Memory B cell (primary cell): ENCODE measurements at places on chromosomes 5 and 9.

- H3K27me3 ChIP-seq = no peaks in the 10 kb centered on the region
- DNase-seq = no peak
- H3K4me3 ChIP-seq = no peak overlapping the region
- H3K27ac ChIP-seq = no peak overlapping the region
Measured at GRCh38 chr5:104526866-104527265, 964.3 kb upstream of the NUDT12 start.

DNA sequence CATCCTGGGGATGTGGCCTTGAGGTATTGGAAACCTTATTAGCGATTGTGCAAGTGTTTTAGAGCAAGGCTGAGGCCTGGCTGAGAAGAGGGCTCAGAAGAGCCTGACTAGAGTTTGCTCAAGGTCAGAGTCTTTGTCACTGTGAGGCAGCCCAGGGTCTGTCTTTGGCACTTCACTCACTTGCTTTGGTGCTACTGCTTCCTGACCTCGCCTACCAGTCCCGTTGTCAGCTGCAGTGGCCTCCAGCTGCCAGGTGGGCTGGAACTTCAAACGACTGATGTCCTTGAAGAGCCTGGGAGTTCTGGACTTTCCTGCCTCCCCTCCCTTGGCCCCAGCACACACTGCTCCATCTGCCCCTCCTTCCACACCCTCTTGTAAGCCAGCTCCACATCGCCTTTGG, 228.0 kb downstream of the SNX18 start:
- no peak overlapping the region for H3K4me3 ChIP-seq
- no peak for DNase-seq
- H3K4me1 ChIP-seq = peaks cover 9% of the 10 kb centered on the region
- no peak overlapping the region for H3K27ac ChIP-seq
- H3K27me3 ChIP-seq = no peaks in the 10 kb centered on the region
- H3K36me3 ChIP-seq = no peaks in the 10 kb centered on the region

GRCh38 chr9:108889649-108890067, 27.6 kb downstream of the ACTL7A start:
- DNase-seq = no peak
- H3K27ac ChIP-seq = no peak overlapping the region
- H3K4me1 ChIP-seq = no peaks in the 10 kb centered on the region
- H3K27me3 ChIP-seq = no peaks in the 10 kb centered on the region
- no peak overlapping the region for H3K4me3 ChIP-seq
- peaks cover 42% of the 10 kb centered on the region for H3K36me3 ChIP-seq

- no peak overlapping the region for H3K27ac ChIP-seq
- peak; percentile 81 for DNase-seq
- no peaks in the 10 kb centered on the region for H3K4me1 ChIP-seq
- H3K27me3 ChIP-seq = peaks cover 6% of the 10 kb centered on the region
Measured at GRCh38 chr9:133742849-133743444, 4.8 kb upstream of the SARDH start.

- DNase-seq = no peak
- no peaks in the 10 kb centered on the region for H3K36me3 ChIP-seq
- H3K4me1 ChIP-seq = no peaks in the 10 kb centered on the region
- H3K27me3 ChIP-seq = peaks cover 3% of the 10 kb centered on the region
Measured at GRCh38 chr5:136006761-136007251, 22.0 kb upstream of the TGFBI start.

DNA sequence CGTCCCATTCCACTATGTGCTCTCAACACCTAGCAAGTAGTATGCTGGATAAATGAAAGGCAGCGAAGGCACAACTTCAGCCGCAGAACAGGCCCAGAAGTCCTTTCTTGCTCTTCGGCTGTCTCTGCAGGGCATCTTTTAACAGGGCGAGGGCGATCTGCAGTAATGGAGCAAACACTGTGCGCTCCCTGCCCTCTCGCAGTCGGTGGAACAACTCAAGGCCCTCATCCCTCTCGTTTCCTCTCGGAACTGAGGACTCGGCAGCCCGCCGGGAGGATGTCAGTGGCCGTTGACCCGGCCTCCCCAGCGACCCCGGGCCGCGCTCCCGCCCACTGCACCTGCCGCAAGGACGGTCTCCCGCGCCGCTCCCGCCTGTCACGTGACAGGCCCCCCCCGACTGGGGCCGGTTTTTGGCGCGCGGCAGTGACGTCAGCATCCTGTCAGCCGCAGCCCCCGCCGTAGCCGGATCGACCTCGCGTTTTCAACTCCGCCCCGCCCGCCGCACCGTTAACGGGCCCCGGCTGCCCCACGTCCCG, 1.1 kb downstream of the ZNF367 start:
- no peaks in the 10 kb centered on the region for H3K27me3 ChIP-seq
- H3K4me3 ChIP-seq = peak overlapping the region; percentile 84
- H3K4me1 ChIP-seq = peaks cover 26% of the 10 kb centered on the region
- no peaks in the 10 kb centered on the region for H3K36me3 ChIP-seq
- H3K27ac ChIP-seq = peak overlapping the region; percentile 90

DNA sequence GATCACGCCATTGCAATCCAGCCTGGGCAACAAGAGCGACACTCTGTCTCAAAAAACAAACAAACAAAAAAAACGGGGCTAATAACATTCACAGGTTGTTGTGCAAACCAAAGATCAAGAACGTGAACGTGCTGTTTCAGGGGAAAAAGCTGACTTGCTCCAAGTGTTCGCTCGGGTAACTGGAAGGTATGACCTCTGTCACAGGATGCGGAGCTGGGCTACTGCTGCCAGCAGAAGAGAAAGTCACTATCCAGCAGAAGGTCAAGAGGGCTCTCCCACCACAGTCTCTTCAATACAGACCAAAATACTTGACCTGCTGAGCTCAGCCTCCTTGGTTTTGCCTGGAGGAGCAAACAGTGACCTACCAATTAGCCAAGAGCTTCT, 59.7 kb downstream of the ABCA1 start:
- peak overlapping the region; percentile 65 for H3K4me3 ChIP-seq
- no peaks in the 10 kb centered on the region for H3K27me3 ChIP-seq
- H3K27ac ChIP-seq = peak overlapping the region; percentile 90
- peaks cover 13% of the 10 kb centered on the region for H3K36me3 ChIP-seq

GRCh38 chr9:107274096-107274495, 9.0 kb upstream of the RAD23B start:
- H3K4me3 ChIP-seq = no peak overlapping the region
- H3K36me3 ChIP-seq = no peaks in the 10 kb centered on the region
- peaks cover 13% of the 10 kb centered on the region for H3K4me1 ChIP-seq
- no peak for DNase-seq

DNA sequence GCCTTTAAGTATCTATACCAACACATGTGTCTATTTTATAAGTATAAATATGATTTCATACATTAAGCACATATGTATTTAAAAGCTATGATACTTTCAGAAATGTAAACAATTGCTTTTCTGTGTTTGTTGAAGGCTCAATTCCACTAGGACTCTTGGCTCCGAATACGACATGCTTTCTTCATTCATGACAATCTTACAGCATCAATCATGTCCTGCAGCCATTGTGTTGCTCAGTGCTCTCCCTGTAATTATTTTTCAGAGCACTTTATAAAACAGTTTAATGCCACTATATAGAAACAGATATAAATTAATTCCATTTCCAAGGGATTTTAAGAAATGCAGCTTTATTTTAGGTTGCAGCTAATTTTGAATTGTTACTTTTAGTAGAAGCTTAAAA, 167.3 kb downstream of the TAF11L14 start:
- no peak for DNase-seq
- H3K27me3 ChIP-seq = no peaks in the 10 kb centered on the region
- H3K4me1 ChIP-seq = peaks cover 2% of the 10 kb centered on the region
- no peak overlapping the region for H3K4me3 ChIP-seq
- no peaks in the 10 kb centered on the region for H3K36me3 ChIP-seq
- no peak overlapping the region for H3K27ac ChIP-seq

- H3K36me3 ChIP-seq = no peaks in the 10 kb centered on the region
- no peak overlapping the region for H3K27ac ChIP-seq
- peaks cover 5% of the 10 kb centered on the region for H3K4me1 ChIP-seq
- DNase-seq = no peak
- peaks cover 6% of the 10 kb centered on the region for H3K27me3 ChIP-seq
Measured at GRCh38 chr9:108270051-108270450, 585.7 kb downstream of the ACTL7B start.

DNA sequence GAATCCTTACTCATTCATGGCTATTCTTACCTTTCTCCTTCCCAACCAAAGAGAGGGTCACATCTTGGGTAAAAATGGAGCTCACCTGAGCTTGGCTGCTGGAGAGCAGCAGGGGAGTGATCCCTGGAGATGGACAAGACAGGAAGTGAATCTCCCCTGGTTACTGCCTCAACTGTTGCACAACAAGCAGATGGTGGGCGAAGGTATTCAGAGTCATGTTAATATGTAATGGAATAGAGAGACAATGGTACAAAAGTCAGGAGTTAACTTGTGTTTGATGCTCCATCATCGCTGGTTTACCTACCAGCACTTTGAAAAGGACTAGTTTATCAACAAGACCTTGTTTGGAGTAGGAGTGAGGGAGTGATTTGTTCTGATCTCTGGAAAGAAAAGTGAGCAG, 13.0 kb upstream of the PLPP1 start:
- peaks cover 4% of the 10 kb centered on the region for H3K27me3 ChIP-seq
- H3K4me1 ChIP-seq = no peaks in the 10 kb centered on the region
- no peak overlapping the region for H3K4me3 ChIP-seq
- DNase-seq = no peak
- H3K27ac ChIP-seq = no peak overlapping the region

DNA sequence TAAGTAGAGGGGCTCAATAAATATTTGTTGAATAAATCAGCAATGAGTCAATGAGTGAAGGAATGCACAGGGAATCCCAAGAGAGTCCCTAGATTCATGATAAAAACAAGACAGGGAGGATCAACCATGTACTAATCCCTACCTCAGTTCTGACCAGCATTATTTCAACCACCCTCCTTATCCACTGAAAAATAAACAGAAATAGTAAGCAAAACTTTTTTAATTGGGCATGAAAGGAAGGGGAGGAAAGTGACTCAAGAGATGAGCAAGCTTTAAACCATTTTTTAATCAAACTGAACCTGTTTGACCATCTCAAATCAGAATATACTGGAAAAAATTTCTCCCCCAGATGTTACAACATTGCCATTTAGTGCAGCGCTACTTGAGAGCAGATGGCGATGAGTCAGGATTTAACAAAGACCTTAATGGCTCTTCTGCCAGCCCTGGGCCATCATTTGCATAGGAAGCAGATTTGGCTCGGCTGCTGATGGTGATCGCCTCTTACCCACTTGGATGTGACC, 194.8 kb upstream of the SLC30A5 start:
- no peak overlapping the region for H3K27ac ChIP-seq
- no peaks in the 10 kb centered on the region for H3K36me3 ChIP-seq
- no peak for DNase-seq
- H3K27me3 ChIP-seq = peaks cover 3% of the 10 kb centered on the region

DNA sequence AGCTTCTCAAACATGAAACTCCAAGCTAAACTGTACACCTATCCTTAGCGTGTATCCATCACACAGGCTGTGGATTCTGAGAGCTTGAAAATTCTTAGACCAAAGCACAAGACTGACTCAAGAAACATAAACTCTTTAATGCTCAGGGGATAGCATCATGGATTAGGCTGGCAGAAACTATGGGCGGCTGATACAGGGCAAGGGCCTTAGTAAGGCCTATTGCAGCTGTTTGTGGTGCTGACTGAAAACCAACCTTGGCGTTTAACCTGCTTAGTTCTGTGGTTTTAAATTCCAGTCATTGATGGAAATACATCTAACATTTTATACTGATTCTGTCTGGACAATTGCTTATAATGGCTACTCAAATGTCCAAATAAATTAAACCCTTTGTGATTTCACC, 183.7 kb downstream of the TLR4 start:
- H3K27ac ChIP-seq = no peak overlapping the region
- peaks cover 1% of the 10 kb centered on the region for H3K27me3 ChIP-seq
- H3K4me1 ChIP-seq = peaks cover 4% of the 10 kb centered on the region
